ENCODE measurements at places on chromosomes 2 and 18. TPM values are rescaled to one million over a fixed set of nuclear protein-coding genes. Genes with fewer than 3 reads are reported as not detected.

DNA sequence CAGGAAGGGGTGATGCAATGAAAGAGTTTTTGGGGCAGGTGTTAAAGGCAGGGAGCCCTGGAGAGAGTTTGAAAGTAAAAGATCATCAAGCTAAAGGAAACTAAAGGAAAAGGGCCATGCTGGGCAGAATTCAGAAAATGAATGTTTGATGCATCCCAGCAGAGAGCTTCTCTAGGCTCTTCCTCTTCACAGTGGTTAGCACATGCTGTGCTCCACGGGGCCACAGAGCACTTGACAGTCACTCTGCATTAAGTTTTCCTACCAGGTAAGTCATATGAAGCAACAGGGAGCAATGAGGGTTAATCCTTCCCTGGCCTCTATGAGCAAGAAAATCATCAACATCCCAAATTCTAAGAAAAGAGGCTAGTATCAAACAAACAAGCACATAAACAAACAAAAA is 895.2 kb downstream of the TRIB2 start:
- no peak for DNase-seq

GRCh38 chr2:214482728-214483127 is 71.9 kb downstream of the VWC2L start:
- DNase-seq: no peak

DNA sequence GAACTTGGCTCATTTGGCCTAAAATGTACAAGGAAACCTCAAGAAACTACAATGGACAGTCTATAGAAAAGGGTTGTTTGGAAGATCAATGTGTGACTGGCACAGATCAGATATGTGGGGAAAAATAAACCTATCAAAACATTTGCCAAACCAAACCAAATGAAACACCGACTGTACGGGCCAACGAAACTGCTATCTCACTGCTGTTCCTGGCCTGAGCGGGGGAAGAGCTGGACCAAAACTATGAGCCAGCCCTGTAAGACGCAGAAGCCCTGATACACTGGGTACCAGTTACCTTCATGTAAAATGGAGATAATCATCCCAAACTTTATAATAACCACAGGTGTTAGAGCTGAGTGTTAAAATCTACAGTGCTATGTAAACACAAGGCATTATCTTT is 11.7 kb downstream of the CDC42EP3 start:
- no peak for DNase-seq

DNA sequence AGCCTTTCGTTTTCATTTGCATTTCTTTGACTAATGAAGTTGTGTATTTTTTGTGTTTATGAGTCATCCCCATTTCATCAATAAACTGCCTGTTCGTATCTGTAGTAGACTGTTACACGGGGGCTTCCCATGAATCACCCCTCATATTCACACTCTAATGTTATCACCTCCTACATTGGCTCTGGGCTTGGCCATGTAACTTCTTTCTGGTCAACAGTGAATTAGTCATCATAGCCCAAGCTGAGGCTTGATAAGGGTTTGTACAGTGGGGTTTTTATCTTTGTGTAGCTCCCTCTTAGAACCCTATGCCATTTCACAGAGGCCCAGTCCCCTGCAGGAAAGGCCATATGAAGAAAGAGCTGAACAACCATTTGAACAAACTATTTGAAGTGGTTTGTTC is 151.0 kb downstream of the CCBE1 start:
- peak; percentile 57 for DNase-seq

- DNase-seq: no peak
These were observed 6.6 kb downstream of the NTSR2 start for GRCh38 chr2:11663427-11663826.

DNA sequence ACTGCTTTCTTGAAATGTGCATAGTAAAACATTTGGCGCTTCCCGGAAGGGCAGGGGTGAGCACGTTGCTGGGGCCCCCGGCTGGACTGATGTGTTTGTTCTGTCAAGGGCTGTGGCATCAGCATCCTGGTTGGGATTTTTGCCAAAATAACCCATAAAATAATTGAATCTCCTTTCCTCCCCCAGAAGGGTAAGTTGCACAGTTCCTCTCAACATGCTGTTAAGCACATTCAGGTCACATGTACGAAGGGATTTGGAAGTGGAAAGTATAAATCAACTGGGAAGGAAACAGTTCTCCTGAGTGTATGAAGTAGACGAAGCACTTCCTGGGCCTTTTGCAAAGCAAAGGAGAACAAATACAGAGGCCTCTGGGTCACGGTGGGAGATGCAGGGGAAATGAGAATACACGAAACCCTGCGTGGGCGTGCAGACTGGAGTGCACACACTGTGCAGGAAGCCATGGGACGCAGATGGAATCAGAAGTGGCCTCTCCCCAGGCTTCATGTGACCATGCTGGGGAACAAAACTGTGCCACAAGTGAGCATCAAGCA is 183.9 kb downstream of the LPIN1 start:
- no peak for DNase-seq

- DNase-seq: no peak
These were observed 53.6 kb downstream of the TSHZ1 start for GRCh38 chr18:75264195-75264594.

GRCh38 chr2:216298719-216299495 is 73.4 kb downstream of the MARCHF4 start:
- no peak for DNase-seq

SERPINB4 gene
- not detected for polyA plus RNA-seq

All from brain (organoid and tissue), 16 donors.